Effector CD4-positive, alpha-beta T cell (primary cell): ENCODE measurements at places on chromosomes 16 and 17.

DNA sequence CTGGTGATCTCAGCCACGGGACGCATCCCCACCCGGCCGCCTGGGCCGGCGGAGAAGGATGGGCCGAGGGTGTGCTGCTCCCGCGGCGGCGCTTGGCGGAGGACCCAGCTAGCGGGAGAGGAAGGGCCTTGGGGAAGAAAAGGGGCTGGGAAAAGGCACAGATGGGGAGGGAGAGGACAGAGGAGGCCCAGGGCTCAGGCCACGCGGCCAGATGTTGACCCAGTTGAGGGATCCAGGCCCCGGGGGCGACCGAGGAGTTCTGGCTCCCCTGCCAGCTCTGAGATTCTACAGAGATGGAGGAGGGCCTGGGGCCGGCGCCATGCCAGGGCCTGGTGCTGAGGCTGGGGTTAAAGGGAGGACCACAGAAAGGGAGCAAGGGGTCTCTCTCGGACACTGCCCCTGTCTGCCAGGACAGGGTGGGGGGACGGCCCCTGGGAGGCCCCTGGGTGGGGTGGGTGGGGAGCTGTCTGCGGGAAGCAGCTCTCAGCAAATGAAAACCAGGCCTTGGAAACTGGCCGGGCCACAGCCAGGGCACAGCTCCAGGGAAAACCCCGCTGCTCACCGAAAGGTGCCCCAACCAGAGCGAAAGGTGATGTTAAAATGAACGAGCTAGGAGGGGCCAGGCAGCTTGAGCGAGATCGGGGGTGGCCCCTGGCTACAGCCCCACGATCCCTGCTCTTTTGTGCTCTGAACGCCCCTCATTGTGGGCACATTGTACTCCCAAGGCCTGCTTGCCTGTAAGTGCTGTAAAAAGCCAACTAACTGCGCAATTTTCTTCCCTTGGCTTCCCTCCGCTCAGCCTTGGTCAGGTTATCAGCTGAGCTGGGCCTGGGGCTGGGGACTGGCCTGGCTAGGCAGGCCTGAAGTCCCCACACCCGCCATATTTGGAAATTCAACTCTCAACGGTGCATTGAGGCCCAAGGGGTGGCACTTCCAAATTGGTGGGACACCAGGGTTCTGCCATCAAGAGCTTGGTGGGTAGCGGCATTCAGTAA is 191.4 kb downstream of the ZNF423 start:
- DNase-seq = no peak

- DNase-seq = no peak
Measured at GRCh38 chr17:206941-207560, 25.6 kb upstream of the DOC2B start.

DNA sequence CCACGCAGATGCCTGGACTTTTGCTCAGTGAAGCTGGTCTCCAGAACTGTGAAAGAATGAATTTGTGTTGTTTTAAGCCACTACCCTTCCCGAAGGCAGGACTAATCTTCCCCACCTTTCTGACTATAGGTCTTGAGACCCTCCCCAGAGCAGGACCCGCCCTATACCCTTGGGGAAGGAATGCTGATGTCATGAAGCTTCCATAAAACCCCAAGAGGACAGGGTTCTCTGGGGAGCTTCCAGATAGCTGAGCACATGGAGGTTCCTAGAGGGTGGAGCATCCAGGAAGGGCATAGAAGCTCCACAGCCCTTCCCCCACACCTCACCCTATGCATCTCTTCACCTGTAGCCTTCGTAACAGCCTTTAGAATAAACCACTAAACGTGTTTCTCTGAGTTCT is 287.8 kb downstream of the SOX9 start:
- no peak for DNase-seq

- no peak for DNase-seq
Measured at GRCh38 chr16:4747906-4748681, 13.8 kb downstream of the DNAAF8 start.

DNA sequence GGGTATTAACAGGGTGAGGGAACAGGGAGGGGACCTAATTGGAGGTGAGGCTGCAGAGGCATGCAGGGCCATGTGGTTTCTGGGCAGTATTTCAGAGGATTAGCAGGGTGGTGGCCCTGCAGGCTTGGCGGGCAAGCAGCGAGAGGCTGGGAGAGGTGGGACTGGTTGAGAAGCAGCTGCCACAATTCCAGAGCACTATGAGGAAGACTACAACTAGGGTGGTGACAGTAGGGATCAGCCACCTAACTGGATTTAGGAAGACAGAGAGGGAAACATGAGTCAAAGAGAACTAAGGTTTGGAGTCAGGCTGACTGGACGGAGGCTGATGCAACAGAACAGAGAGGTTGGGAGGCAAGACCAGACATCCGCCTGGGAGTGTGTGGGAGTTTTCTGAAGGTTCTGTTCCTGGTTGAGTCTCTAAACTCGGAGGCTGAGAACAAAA is 12.3 kb downstream of the ALOXE3 start:
- no peak for DNase-seq

- DNase-seq = no peak
Measured at GRCh38 chr17:46865100-46865499, 13.7 kb downstream of the WNT9B start.

DNA sequence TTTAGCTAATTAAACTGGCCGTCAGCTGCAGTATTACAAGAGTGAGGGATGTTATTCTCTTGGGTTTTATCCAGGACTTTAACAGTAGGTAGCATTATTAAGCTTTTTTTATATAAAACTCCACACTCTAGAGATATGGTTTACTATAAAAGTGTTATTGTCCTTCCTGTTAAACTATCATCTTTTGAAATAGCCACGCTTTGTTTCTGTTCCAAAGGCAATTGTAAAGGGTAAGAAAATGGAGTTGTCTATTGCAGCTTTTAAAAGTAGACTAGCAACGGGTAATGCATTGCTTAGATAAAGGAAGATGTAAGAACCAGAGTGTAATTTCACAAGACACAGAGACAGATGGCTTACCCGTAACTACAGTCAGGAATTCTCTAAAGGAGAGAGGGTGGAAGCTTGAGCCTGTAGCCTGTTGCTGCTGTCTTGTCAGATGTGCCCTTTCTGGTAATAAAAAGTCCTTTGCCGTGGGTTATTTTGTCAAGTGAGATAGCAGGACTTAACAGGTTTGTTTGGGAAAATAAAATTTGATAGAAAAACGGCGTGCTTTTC is 56.4 kb downstream of the WWOX start:
- DNase-seq = no peak
